Activated T-helper 17 cell treated with anti-CD3 and anti-CD28 coated beads, Interleukin-2, amount 50 U/mL, for 72 hours (primary cell): ENCODE measurements at places on chromosomes 4 and X. TPM values are rescaled to one million over a fixed set of nuclear protein-coding genes. Genes with fewer than 3 reads are reported as not detected.

- ATAC-seq: no peak
These were observed 104.1 kb downstream of the ASB9 start for GRCh38 chrX:15165832-15166231.

PDGFC gene
- total RNA-seq: not detected

UGT2A1 gene
- total RNA-seq: not detected

DNA sequence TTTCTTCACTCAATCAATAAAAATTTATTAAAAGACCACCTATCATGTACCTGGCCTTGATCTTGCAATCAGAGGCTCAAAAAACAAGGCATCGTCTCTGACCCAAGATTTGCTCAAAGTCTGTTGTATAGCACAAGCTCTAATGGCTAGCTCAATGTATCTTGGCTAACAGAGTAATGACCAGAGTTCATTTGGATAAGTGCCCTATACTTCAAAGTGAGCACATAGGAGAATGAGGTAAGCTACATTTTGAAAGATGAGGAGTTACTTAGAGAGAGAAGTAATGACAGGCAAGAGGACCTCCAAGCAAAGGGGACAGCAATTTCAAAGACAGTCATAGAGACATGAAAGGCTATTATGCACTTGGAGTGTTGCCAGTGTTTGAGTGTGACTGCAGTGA lies 22.9 kb upstream of the GABRQ start:
- ATAC-seq: no peak

SLAIN2 gene
- total RNA-seq: 38.5 TPM

GRCh38 chr4:127783955-127784770 lies 2.0 kb downstream of the HSPA4L start:
- no peak for ATAC-seq

FRG2 gene
- total RNA-seq: not detected

GRCh38 chr4:123497340-123497739 lies 100.7 kb downstream of the SPRY1 start:
- no peak for ATAC-seq

GRCh38 chr4:91502365-91502764 lies 801.4 kb upstream of the GRID2 start:
- no peak for ATAC-seq

DNA sequence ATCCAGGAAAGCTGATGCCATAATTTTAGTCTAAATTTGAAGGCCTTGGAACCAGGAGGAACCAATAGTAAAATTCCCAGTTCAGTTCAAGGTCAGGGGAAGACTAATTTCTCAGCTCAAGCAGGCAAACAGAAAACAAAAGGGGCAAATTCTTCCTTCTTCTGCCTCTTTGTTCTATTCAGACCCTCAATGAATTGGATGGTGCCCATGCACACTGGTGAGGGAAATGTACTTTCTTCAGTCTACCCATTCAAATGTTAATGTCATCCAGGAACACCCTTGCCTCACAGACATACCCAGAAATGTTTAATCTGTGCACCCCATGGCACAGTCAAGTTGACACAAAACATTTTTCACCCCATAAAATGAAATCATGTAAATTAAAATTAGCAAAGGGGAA lies 1851.2 kb upstream of the ADGRL3 start:
- ATAC-seq: no peak

DCAF12L1 gene
- not detected for total RNA-seq

CSAG3 gene
- 0.32 TPM for total RNA-seq

DNA sequence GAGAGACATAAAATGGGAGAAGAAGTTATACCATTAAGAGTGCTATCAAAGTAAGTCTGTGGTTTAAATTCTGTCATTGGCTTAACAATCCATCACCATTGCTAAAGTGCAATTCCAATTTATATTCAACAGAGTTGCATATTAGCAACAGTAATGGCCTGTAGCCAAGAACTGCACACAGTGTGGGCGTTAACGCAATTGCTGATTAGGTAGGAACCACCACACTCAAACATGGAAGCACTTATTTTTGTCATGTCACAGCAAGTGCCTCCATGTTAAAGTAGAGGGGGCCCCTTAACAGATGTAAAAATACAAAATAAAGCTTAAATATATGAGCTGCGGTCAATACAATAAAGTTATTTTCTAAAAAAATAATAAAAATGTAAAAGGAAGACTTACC lies 10.8 kb downstream of the LARP7 start:
- no peak for ATAC-seq

GTPBP6 gene
- 48.2 TPM for total RNA-seq

KLHL13 gene
- 0.09 TPM for total RNA-seq

- ATAC-seq: no peak
These were observed 10.7 kb downstream of the KLHL8 start for GRCh38 chr4:87209696-87210095.

GRCh38 chrX:10574663-10575062 lies 45.7 kb downstream of the MID1 start:
- ATAC-seq: no peak

BMPR1B gene
- total RNA-seq: not detected

FAM13A gene
- total RNA-seq: 6.7 TPM

GAGE12F gene
- total RNA-seq: not detected

IRS4 gene
- not detected for total RNA-seq

GRCh38 chrX:137353404-137353803 lies 212.5 kb upstream of the ZIC3 start:
- ATAC-seq: no peak

TMEM47 gene
- total RNA-seq: not detected

GAGE1 gene
- not detected for total RNA-seq

DNA sequence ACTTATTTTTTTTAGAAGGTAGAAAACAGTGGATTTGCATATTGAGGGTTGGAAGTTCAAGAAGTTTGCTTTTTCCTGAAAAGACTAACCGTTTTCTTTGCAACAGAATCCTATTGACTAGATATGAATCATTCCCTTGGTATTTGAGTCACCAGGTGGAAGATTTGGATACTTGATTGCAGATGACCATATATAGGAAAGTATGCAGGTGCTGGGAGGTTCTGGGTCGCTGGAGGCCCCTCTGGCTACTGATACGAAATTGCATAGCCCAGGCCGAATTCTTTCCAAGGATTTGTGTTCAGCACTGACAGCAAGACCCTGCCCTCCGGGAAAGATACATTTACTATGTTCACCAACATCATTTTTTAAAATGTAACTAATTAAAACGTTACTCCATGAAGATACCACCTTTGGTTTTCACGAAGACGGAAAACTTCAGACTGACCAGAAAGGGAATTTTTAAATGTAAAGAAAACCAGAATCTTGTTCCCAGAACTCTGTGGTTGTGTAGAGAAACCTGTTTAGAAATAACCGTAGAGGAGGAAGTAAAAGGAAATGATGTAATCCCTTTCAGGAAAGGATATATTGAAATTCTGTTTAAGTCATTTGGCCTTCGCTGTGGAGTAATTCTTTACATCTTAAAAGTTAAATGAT lies 946 bp downstream of the ANXA3 start:
- ATAC-seq: no peak

DNA sequence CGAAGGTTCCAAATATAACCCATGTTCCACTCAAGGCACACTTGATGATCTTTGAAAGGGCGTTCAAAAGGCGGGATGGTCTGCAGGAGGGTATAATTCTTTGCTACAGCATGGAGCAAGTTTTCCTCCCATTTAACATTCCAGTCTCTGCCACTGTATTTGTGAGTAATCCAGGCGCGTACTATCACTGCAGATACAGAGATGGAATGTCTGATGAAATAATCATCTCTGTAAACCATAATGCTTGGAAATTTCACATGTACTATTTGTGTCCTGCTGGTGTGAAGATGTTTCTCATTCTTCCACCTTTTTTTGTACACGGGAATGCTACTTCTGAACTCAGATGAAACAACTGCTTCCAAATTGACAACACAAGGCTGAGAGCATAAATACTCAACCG lies 15.5 kb downstream of the SEL1L3 start:
- ATAC-seq: no peak

- no peak for ATAC-seq
These were observed 55.3 kb upstream of the EPGN start for GRCh38 chr4:74252933-74253332.

DNA sequence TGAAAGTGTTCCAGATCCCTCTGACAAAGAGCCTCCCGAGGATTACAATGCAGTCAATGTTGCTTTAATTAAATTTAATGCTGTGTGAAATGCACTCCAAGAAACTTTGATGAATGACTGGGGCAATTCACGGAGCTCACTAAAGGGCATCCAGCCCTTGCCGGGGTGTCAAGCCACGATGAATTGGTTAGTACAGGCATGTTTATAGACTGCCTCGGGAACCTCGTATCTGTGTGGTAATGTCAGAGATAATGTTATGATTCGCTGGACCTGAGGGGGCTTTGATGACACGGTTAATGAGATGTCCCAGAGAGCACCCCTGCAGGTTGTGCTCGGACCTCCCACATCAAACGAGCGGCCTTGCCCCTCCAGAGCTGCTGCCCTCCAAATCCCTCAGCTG lies 428.8 kb downstream of the NKX6-1 start:
- no peak for ATAC-seq

DNA sequence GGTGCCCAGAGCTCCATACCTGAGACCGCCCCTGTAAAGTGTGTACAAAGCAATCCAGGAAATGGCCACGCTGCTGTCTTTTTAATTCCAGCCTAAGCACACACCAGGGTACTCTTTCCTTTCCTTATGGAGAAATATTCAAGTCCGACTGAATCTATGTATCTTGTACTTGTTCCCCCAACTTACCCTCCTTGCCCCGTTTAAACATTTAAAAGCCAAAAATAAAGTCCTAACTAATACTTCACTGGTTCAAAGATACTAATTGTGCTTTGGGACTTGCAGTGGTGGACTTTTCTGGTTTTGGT lies 731 bp upstream of the AMMECR1 start:
- ATAC-seq: no peak

NLGN4X gene
- not detected for total RNA-seq

DNA sequence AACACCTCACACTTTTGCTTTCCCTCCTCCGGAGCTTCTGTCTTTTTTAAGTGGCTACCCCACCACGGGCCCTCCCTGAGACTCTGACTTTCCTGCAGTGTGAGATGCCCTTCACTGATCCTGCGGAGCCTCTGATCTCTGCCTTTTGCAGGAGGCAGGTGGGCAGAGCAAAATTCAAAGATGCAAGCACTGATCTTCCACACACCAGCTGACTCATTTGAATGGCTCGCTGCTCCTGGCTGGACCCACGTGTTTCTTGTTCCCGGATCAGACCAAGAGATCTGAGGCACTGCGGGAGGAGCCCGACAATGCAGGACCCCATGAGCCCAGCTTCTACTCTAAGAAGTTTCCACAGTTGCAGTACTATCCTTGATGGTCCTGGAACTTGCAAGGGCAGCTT lies 1607.9 kb upstream of the TENM3 start:
- no peak for ATAC-seq

- no peak for ATAC-seq
These were observed 309.9 kb downstream of the SPOCK3 start for GRCh38 chr4:166924424-166924823.

NPY2R gene
- total RNA-seq: not detected

DNA sequence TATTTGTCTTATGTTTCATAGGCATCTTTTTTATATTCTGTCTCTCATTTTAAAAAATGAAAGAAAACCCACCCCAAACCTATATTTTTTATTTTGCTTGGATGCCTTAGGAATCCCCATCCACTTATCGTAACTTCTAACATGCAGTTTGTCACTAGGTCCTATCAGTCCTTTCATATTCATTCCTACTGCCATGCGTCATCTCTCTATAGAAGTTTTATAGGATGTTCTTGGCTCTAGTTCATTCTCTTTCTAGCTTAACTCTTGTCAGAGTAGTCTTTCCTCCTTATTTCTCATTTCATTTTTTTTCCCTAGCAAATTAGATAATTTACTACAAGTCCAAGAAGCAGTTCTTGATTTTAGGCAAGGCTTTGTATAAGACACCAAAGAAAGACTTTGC lies 92.7 kb downstream of the LARP1B start:
- no peak for ATAC-seq

DNA sequence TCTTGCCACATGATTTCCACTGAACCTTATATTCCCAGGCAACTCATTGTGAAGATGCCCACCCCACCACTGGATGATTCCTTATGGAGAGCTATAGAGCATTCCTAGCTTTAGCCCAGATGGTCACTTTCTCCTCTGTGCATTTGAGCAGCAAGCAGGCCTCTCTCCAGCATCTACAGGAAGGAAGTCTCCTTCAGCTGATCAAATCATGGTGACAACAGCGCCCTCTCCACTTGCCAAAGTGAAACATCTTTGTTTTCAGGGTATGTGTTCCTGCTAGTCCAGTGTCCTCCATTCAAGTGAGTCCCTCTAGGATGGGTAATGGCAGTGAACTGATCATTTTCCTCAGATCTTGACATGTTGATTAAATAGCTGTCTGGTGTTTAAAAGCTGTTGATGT lies 10.9 kb upstream of the SYTL5 start:
- no peak for ATAC-seq

GRCh38 chr4:141638230-141638629 lies 1.8 kb downstream of the IL15 start:
- ATAC-seq: no peak

GRCh38 chr4:147984065-147984777 lies 252.3 kb downstream of the ARHGAP10 start:
- ATAC-seq: no peak

TRAM1L1 gene
- not detected for total RNA-seq

SYN1 gene
- 1.0 TPM for total RNA-seq

- ATAC-seq: no peak
These were observed 117.3 kb downstream of the DRD5 start for GRCh38 chr4:9898596-9899305.

REELD1 gene
- total RNA-seq: not detected

- no peak for ATAC-seq
These were observed 766.6 kb downstream of the PDHA2 start for GRCh38 chr4:96606451-96606850.

GRCh38 chr4:157978680-157979361 lies 194.0 kb downstream of the GASK1B start:
- no peak for ATAC-seq

GRCh38 chr4:173793937-173794510 lies 264.0 kb upstream of the HAND2 start:
- no peak for ATAC-seq

CTAG2 gene
- not detected for total RNA-seq

HCFC1 gene
- 134 TPM for total RNA-seq

DNA sequence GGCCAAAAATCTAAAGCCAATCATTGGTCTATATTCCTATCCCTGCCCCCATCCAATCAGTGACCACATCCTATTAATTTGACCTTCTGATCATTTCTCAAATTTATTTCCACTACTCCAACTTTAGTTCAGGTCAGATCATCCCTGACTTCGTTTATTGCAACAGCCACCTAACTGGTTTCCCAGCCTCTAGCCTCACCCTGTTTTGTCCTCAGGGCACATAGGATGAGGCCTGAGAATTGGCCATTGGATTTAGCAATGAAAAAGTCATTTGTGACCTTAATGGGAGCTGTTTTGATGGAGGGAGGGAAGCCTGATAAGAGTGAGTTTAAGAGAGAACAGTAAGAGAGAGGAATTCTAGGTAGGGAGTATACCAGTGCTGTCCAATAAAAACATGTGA lies 155.0 kb downstream of the AMMECR1 start:
- ATAC-seq: no peak

GRCh38 chr4:147491086-147491485 lies 10.2 kb downstream of the EDNRA start:
- no peak for ATAC-seq

GRCh38 chrX:49892542-49892941 lies 13.3 kb downstream of the USP27X start:
- no peak for ATAC-seq
